ENCODE measurements at places on chromosomes 3 and 15.

- H3K27me3 ChIP-seq = no peaks in the 10 kb centered on the region
- no peaks in the 10 kb centered on the region for H3K36me3 ChIP-seq
- H3K4me3 ChIP-seq = no peak overlapping the region
- peaks cover 2% of the 10 kb centered on the region for H3K4me1 ChIP-seq
- no peak for DNase-seq
- no peak overlapping the region for H3K27ac ChIP-seq
Observed at GRCh38 chr15:68311464-68311835, 33.9 kb downstream of the FEM1B start.

GRCh38 chr3:30729512-30729911 is 123.1 kb downstream of the TGFBR2 start:
- H3K36me3 ChIP-seq = no peaks in the 10 kb centered on the region
- H3K4me3 ChIP-seq = no peak overlapping the region
- no peak overlapping the region for H3K27ac ChIP-seq
- no peaks in the 10 kb centered on the region for H3K27me3 ChIP-seq

DNA sequence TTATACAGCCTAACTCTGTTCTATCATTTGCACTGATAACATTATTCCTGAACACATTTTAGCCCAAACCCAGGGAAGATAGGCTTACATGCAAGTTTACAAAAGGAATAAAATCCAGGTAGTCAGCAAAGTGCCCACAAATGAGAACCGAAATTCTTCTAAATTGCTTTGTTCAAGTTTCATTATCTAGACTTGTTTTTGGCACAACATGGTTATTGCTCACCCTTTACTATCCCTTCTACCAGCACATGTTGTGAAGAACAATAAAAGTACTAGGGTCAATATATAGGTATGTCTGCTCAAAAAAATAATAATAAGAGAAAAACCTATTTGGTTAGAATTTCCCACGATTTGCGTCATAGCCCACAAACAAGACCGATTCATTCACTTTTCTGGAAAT is 430.5 kb downstream of the FGF12 start:
- no peaks in the 10 kb centered on the region for H3K27me3 ChIP-seq
- DNase-seq = no peak
- H3K4me3 ChIP-seq = no peak overlapping the region
- H3K4me1 ChIP-seq = no peaks in the 10 kb centered on the region
- no peaks in the 10 kb centered on the region for H3K36me3 ChIP-seq

GRCh38 chr15:29870495-29871151 is 48.4 kb upstream of the TJP1 start:
- H3K36me3 ChIP-seq = no peaks in the 10 kb centered on the region
- no peak overlapping the region for H3K27ac ChIP-seq
- H3K4me1 ChIP-seq = no peaks in the 10 kb centered on the region
- no peak for DNase-seq
- peaks cover 9% of the 10 kb centered on the region for H3K27me3 ChIP-seq

- no peak for DNase-seq
- no peaks in the 10 kb centered on the region for H3K4me1 ChIP-seq
- no peak overlapping the region for H3K27ac ChIP-seq
- H3K27me3 ChIP-seq = peaks cover 2% of the 10 kb centered on the region
- no peak overlapping the region for H3K4me3 ChIP-seq
Observed at GRCh38 chr3:9147215-9147895, 102.1 kb downstream of the SRGAP3 start.

DNA sequence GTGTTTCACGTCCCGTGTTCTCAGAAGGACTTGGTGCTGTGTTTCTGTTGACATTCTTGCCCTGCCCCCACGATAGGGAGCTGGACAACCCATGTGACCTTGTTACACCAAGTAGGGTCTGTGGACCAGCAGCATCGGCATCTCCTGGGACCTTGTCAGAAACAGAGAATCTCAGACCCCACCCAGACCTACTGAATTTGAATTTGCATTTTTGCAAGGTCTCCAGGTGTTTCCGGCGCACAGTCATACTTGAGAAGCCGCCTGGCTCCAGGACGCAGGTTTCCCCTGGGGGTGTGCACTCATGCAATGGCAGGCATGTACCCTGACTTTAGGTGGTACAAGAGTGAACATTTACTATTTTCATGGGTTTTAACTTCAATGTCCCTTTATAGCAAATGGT is 117.9 kb downstream of the TLE3 start:
- no peaks in the 10 kb centered on the region for H3K36me3 ChIP-seq
- peaks cover 22% of the 10 kb centered on the region for H3K27me3 ChIP-seq
- H3K4me3 ChIP-seq = no peak overlapping the region
- H3K4me1 ChIP-seq = no peaks in the 10 kb centered on the region

GRCh38 chr3:42556089-42556632 is 25.6 kb downstream of the SEC22C start:
- H3K36me3 ChIP-seq = peaks cover 50% of the 10 kb centered on the region
- peak overlapping the region; percentile 83 for H3K27ac ChIP-seq
- no peak overlapping the region for H3K4me3 ChIP-seq
- peak; percentile 49 for DNase-seq
- H3K4me1 ChIP-seq = peaks cover 19% of the 10 kb centered on the region

DNA sequence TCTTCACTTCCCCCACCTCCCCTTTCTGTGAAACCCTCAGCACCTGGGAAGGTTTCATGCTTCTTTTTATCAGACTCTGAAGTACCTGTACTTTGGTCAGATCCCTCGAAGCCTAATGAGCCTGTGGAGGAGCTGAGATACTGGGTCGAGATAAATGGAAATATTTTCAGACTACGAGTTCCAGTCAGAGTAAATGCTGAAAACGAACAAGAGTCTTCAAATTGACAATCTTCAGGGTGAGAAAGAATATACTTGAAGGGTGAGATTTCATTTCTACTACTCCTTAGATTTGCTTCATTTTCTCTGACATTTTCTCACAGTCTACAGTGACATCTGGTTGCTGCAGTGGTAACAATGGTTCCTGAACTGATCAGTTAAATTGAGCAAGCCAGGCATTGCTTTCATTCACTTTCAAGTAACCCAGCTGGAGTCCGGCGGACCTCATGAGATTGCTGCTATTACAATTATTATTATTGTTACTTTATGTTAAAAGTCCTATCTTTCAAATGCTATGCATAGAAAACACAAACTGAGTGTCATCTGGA is 337.2 kb downstream of the VGLL3 start:
- H3K27ac ChIP-seq = no peak overlapping the region
- H3K4me3 ChIP-seq = no peak overlapping the region
- H3K27me3 ChIP-seq = no peaks in the 10 kb centered on the region
- H3K4me1 ChIP-seq = no peaks in the 10 kb centered on the region

DNA sequence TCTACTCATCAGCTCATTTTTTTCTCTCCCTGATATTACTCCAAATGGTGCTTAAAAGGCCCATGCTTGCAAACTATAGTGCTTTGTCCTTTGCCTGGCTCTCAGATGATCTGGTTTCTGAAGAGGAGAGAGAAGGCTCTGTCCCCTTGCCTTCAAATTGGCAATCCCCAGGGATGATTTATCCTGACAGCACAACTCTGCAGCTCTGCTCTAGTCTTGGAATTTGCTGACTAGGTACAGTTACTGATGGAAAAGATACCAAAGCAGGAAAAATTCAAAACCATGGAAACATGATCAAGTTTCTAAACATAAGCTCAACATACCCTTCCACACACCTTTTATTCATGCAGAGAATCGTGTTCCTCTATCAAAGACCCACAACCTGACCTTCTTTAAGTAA is 106.7 kb upstream of the CADPS start:
- no peak for DNase-seq

- DNase-seq = peak; percentile 54
- no peaks in the 10 kb centered on the region for H3K27me3 ChIP-seq
- H3K4me1 ChIP-seq = peaks cover 68% of the 10 kb centered on the region
- H3K4me3 ChIP-seq = no peak overlapping the region
- peaks cover 13% of the 10 kb centered on the region for H3K36me3 ChIP-seq
Observed at GRCh38 chr3:32399030-32399620, 7.5 kb downstream of the CMTM7 start.

DNA sequence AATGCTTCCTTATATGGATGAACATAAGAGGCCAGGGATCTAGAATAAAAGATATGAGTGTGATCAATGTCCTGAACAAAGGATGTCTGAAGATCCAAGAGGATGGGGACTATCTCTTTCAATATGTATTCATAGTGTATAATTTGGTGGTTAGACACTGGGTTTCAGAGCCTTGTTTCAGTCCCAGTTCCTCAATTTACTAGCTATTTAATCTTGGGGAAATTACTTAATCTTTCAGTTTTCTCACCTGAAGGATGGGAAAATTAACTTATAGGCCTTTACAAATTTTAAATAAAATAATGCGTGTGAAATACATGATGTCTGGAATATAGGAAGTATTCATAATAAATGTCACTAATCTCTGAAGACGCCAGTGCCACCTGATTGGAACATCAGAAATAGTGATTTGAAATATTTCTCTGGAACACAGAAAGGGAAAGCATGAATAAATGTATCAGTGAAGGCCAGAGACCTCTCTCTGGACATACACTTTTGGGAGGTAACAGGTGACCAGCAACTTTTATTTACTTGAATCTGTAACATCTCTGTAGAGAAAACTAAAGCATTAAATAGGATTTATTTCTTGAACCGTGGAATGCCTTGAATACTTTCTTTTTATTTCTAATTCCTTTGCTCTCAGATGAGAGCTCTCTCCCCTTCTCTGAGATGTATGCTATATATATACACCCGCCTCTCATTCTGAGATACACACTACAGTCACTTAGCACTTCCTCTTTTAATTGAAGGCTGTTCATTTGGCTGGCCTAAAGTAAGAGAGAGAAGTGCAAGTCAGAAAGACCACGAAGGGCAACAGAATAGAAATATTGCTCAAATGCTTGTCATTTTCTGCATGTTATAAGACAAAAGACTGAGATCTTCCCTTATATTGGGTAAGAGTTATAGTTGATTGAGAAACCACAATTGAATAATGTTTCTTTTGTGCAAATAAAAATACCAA is 407.1 kb downstream of the LSAMP start:
- DNase-seq = no peak
- H3K27me3 ChIP-seq = no peaks in the 10 kb centered on the region
- H3K4me3 ChIP-seq = no peak overlapping the region

- no peaks in the 10 kb centered on the region for H3K36me3 ChIP-seq
- no peak overlapping the region for H3K27ac ChIP-seq
- DNase-seq = no peak
- H3K27me3 ChIP-seq = no peaks in the 10 kb centered on the region
- no peak overlapping the region for H3K4me3 ChIP-seq
Observed at GRCh38 chr3:76950590-76950989, 89.3 kb upstream of the ROBO2 start.

- no peak overlapping the region for H3K27ac ChIP-seq
- H3K4me3 ChIP-seq = no peak overlapping the region
- H3K4me1 ChIP-seq = no peaks in the 10 kb centered on the region
- peak; percentile 39 for DNase-seq
- peaks cover 9% of the 10 kb centered on the region for H3K27me3 ChIP-seq
Observed at GRCh38 chr3:127970966-127971592, 56.0 kb downstream of the KBTBD12 start.

- DNase-seq = peak; percentile 79
- peaks cover 6% of the 10 kb centered on the region for H3K27me3 ChIP-seq
- H3K36me3 ChIP-seq = no peaks in the 10 kb centered on the region
Observed at GRCh38 chr3:107927361-107928083, 163.3 kb downstream of the CD47 start.

All from activated CD8-positive, alpha-beta T cell treated with anti-CD3 and anti-CD28 coated beads for 36 hours (primary cell).